ENCODE measurements at places on chromosomes 12 and 14. TPM values are rescaled to one million over a fixed set of nuclear protein-coding genes. Genes with fewer than 3 reads are reported as not detected.

- DNase-seq, result no peak
Measured at GRCh38 chr12:120472521-120472920, 3.0 kb upstream of the SRSF9 start.

DNA sequence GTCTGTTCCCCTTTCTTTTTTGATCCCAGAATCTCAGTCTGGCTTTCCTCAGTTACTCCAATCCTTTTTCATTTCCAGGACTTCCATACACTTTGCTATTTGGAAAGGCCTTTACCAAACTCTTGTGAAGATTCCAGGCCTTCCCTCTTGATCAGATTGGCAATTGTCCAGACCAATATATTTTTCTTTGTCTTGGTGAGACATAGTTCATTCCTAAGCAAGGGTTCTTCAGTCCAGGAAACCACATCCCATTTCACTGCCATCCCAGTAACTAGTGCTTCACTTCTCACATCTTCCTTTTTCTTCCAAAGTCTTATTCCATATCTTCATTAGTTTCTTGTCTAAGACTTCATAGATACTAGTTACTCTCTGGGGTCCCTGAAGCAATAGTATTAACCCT is 2.1 kb upstream of the PTPRQ start:
- no peak for DNase-seq

GRCh38 chr14:98374136-98374535 is 897.9 kb downstream of the BCL11B start:
- DNase-seq, result no peak

GRCh38 chr14:52072266-52072780 is 3.5 kb upstream of the NID2 start:
- DNase-seq, result no peak

- DNase-seq, result no peak
Measured at GRCh38 chr12:78120866-78121560, 290.3 kb downstream of the NAV3 start.

- DNase-seq, result no peak
Measured at GRCh38 chr14:100989924-100990323, 86.4 kb upstream of the RTL1 start.

- no peak for DNase-seq
Measured at GRCh38 chr12:25558586-25558985, 5.5 kb upstream of the LMNTD1 start.

GRCh38 chr14:22841311-22841710 is 4.9 kb downstream of the MMP14 start:
- DNase-seq, result no peak

GRCh38 chr12:96810477-96810876 is 96.6 kb upstream of the NEDD1 start:
- DNase-seq, result no peak

- no peak for DNase-seq
Measured at GRCh38 chr12:58415716-58416115, 474.3 kb downstream of the ATP23 start.

GRCh38 chr12:47493801-47494200 is 212.0 kb downstream of the RPAP3 start:
- DNase-seq, result no peak

DNA sequence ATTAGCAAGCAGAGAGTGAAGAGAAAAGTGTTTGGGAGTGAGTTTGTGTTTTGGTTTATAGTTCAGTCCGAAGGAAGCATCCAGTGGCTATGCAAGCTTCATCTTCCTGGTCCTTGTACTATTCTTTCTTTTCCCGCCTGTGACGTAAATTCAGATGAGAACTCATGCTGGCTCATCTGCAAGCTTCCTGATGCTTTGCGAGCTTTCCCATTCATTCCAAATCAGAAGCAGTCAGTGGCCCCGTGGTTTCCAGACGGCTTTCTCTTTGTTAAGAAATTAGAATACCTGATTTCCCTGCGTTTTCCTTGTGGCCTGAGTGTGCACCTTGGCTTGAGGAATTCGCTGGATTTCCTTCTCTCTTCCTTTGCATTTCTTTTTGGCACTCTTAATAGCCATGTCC is 89.5 kb downstream of the TESC start:
- no peak for DNase-seq

DNA sequence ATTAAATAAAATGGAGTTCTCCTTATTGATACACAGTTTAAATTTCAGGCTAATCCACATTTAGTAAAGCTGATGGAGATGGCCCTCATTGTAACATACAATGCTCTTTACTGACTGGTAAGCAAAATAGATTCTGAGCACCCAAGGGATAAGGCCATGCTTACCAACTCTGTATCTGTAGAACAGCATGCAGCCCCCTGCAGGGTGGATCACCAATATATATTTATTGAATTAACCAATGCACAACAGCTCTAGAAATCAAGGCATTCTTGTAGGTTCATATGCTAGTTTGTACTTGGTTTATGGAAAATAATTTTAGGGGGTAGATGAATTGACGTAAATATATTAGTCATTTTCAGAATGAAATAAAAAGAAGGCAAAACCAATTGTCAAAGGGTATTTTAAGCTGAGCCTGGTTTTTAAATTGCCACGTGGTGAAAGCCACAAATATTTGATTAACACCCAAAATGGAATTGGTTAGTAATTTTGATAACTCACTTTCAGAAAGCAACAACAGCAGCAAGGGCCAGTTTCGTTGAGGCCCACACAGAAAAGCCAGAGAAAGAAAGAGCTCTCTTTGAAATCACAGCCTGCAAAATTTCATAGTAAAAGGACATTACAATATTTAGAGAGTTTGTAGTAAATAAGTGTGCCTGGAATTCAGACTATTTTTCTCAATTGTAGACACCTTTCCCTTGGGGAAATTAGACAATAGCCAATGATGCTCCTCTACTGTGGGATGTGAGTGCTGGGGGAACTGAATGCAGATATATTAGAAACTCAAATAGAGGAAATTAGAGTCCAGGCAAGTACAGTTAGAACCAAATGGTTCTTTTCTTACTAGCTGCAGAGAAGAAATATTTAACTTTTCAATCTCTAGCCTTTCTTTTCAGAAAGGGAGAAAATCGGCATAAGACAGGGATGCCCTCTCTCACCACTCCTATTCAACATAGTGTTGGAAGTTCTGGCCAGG is 216.2 kb upstream of the ABCD2 start:
- no peak for DNase-seq

GRCh38 chr12:109762071-109762672 is 48.5 kb downstream of the FAM222A start:
- no peak for DNase-seq

- peak; percentile 37 for DNase-seq
Measured at GRCh38 chr12:5003025-5003666, 40.5 kb upstream of the KCNA5 start.

- no peak for DNase-seq
Measured at GRCh38 chr12:6213969-6214368, 13.8 kb downstream of the CD9 start.

- DNase-seq, result no peak
Measured at GRCh38 chr12:87806310-87806709, 222.9 kb downstream of the C12orf50 start.

The NOS1 gene
- 0.83 TPM for polyA plus RNA-seq

The RNF212B gene
- polyA plus RNA-seq, result 1.7 TPM

The TCL1B gene
- polyA plus RNA-seq, result not detected

The MMP14 gene
- 147 TPM for polyA plus RNA-seq

The TMED8 gene
- 24.9 TPM for polyA plus RNA-seq

The SIRT4 gene
- 3.8 TPM for polyA plus RNA-seq

The LHX5 gene
- polyA plus RNA-seq, result not detected
